Fibroblast of skin of scalp (primary cell): ENCODE measurements at places on chromosomes 3 and 15.

- DNase-seq, result peak; percentile 43
Observed at GRCh38 chr15:98875309-98875708, 132.3 kb downstream of the PGPEP1L start.

- no peak for DNase-seq
Observed at GRCh38 chr3:157026091-157026490, 133.9 kb downstream of the CCNL1 start.

- no peak for DNase-seq
Observed at GRCh38 chr3:127702151-127702578, 29.4 kb downstream of the ABTB1 start.

- DNase-seq, result peak; percentile 37
Observed at GRCh38 chr15:77168141-77168540, 97.2 kb upstream of the TSPAN3 start.

DNA sequence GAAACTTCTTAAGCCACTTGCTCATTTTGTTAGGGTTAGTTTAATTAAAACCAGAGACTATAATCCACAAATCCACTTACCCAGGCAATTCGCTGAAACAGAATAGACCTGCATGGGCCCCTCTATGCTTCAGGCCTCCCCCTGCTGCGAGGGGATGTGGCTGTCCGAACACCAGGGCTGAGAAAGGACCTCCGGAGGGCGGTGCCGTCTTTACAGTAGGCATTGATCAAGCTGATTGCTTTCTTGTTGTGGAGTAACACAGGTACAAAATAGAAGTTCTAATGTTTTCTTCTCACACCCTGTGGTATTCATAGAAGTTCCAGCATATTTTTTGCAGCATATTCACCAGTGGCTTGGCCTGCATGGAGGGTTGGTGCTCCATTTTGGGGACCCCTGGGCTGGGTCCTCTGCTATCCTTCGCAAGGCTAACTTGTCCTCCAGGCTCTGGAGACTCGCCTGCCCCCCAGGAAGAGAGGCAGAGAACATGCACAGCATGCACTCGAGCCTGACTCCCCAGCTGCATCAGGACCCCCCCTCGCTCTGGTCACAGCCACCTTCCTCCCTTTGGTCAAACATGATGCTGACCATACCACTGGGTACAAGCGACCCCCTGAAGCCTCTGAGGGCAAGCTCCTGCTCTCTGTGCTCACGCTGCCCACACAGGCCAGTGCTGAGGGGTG lies 55.3 kb downstream of the TPRA1 start:
- DNase-seq, result no peak

DNA sequence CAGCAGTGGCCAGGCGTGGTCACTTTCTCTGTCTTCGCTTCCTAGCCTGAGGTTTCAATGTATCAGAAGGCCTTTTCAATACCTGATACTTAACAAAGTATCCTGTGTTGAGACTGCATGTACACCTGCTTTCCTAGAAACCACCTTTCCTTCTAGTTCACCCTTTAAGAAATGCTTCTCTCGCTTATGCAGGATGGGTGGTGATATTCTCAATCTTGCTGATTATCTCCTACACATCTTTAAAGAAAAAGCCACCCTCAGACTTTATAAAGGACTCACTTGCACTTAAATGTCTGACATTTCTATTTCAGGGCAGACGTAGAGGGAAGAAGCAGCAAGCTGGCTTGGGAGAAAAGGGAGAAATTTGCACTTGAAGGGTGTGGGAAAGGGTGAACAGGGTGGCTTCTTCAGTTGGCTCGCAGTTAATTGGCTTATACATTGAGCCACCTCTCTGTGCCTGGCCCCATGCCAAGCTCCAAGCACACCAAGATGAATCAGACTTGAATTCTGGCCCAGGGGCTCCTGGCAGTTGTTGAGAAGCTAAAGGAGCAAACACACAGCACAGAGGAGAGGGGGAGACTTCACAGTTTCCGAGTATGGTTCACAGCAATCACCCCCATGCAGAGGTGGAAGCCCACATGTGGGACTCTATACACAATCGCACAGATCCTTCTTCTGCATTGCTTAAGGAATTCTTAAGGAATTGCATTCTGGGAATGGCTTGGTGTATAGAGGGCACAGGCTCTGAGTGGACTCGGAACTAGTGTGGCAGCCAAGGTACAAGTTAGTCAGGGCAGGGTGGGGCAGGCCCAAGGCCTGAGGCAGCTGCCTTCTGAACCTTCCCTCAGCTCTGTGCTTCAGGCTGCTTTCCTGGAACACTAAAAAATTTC lies 1.3 kb downstream of the ARL6IP5 start:
- peak; percentile 90 for DNase-seq

GRCh38 chr3:11565492-11565891 lies 78.2 kb downstream of the VGLL4 start:
- DNase-seq, result no peak

DNA sequence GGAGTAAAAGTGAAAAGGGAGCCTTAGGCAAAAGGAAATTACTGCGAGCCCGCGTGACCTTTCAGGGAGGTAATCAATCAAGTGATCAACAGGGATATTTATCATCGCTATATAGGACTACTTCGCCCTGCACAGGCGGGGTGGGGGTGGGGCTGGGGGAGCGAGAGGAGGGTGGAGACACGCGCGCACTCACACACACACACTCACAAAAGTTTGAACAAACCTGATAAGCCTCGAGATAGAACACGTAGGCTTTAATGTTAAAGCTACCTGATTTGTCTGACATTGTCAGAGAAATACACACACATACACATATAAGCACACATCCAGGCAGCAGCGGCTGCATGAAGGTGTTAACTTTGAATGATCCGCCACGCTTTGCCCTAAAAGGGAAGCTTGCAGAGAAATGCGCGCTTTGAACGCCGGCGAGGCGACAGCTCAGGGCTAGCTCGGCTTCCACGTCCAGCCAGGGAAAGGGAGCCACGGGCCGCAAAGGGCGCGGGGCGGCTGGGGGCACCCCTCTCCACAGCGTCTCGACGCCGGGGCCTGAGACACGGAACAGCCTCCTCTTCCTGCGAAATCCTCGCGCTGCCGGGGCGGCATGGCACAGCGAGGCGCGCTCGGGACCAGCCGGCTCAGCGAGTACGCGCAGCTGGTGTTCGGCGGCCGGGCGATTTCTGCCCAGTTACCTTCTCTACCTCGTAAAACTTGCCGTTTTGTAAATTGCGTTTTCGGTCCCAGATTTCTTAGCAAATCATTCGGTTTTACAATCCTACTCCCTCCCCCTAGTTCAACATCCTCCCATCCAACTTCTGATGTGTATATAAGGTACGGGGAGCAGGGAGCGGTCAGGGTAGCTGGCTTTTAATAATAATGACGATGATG lies 4.8 kb upstream of the MECOM start:
- no peak for DNase-seq

GRCh38 chr15:69116391-69116790 lies 44.0 kb upstream of the GLCE start:
- DNase-seq, result no peak

DNA sequence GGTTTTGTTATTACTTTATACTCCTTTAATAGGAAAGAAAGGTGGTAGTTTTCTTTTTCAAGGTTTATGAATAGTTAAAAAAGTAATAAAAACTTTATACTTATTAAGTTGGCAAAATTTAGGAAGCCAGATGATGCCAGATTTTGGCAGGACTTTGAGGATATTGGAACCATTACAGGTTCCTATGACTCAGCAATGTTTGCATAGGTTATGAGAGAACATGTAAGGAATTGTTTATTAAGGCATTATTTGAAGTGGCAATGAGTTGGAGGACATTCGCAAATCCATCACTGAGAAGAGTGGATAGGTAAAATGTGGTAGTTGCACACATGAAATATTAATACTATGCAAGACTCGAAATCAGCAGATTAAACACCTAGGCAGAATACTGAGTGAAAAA lies 29.9 kb downstream of the CDAN1 start:
- no peak for DNase-seq

DNA sequence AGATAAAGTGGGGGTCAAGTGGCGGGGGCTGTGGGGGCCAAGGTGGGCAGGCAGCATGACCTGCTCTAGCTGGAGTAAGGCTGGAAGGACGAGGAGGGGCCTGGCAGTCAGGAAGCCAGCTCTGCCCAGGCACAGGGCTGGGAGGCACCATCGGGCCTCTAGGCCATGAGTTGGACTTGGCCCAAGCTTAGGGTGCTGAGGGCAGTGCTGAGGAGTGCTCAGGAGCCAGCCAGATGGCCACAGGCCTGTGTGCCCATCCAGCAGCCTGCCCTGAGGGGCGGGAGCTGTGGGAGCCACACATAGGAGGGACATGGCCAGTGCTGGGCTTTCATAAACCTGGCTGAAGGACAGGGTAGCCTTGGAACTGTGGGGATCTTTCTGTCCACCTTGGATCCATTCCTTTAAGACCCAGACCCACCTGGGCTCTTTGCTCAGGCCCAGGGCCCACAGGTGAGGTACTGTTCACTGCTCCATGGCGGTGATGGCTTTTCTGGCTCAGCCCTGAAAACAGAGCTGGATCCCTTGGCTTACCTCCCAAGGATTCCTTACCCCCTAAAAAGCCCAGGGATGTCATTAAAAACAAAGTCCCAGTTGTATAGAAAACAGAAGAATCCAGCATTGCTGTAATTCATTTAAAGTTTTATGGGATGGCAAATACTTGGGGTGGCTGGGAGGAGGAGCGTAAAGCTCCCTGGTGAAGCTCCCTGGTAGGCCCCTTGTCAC lies 137.0 kb downstream of the DNAJB8 start:
- no peak for DNase-seq

DNA sequence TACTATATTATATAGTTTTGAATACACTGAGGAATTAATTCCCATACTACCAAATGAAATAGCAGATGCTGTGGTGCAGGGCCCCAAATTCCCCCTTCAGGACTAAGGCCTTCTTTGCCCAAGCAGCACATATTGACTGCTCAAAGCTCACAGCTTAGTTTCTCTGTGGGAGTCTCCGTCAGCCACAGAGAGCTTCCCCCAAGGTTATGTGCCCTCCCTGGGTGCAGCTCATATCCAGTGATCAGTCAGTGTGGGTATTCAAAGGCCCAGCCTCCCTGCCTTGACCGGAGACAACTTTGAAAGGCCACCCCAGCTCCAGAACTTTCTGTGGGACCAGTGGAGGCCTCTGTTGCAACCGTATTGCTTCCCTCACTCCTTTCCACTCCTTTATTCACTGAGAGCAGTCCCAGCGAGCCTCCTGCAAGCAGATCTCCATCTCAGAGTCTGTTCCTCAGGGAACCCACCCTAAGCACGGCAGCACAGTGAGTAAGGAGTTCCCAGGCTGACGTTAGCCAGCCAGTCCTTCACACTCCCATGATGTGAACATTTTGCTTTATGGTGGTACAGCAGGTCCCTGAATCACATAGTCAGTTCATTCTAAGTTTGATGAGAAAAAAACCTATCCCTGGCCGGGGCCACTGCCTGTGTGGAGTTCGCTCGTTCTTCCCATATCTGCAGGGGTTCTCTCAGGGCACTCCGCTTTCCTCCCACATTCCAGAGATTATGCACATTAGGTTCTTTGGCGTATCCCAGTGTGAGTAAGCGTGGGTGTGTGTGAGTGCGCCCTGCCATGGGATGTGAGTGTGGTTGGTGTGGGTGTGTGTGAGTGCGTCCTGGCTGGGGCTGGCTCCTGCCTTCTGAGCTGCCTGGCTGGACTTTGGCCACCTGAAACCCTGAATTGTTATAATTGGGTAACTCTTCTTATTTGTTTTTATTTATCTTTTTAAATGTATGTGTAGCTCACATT lies 64.4 kb upstream of the PPARG start:
- peak; percentile 76 for DNase-seq

- no peak for DNase-seq
Observed at GRCh38 chr3:83843716-83844115, 1115.1 kb upstream of the CADM2 start.

GRCh38 chr3:175073219-175073905 lies 214.2 kb downstream of the NAALADL2 start:
- no peak for DNase-seq

- no peak for DNase-seq
Observed at GRCh38 chr3:47376393-47376792, 4.4 kb upstream of the PTPN23 start.

GRCh38 chr15:60511351-60512031 lies 32.5 kb upstream of the ICE2 start:
- no peak for DNase-seq

GRCh38 chr3:53160061-53160659 lies 849 bp upstream of the PRKCD start:
- DNase-seq, result no peak

DNA sequence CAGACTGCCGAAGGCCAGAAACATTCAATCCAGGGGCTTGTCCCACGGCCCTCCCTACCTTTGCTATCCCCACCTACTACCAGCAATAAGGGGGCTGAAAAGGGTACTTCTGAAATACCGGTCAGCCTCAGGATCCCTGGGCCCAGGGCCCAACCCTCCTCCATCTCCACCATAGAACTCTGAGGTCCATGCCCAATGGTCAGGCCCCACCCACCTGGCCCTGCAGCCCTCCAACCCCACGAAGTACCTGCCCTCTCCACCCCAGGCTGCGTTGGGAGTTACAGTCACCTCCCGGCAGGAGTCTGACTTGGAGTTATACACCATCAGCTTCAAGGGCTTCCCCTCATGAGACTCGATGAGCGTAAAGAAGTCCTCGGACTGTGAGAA lies 6.9 kb downstream of the GORASP1 start:
- no peak for DNase-seq

GRCh38 chr3:128714887-128715491 lies 11.0 kb upstream of the RAB7A start:
- DNase-seq, result no peak

DNA sequence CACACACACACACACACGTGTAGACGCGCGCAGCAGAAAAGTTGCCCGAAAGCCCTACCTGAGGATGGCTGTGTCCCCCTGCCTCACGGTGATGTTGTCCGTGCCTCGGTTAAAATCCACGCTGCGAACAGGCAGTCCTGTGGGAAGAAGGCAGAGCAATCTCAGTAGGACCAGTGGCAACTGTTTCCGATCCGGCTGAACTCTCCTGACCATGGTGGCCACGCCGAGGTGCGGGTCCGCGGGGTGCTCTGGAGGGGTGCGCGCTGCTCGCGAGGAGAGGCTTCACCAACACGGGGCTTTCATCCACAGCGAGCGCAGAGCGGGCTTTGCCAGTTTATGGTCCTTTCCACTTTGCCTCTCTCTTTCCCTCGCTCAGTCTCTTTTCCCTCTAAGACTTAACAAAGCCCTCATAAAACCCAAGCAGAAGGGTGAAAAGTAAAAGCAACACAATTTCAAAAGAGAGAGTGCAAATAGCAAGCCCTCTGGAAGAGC lies 422 bp downstream of the LSAMP start:
- DNase-seq, result peak; percentile 15

GRCh38 chr3:54899273-54899672 lies 28.6 kb downstream of the LRTM1 start:
- no peak for DNase-seq

DNA sequence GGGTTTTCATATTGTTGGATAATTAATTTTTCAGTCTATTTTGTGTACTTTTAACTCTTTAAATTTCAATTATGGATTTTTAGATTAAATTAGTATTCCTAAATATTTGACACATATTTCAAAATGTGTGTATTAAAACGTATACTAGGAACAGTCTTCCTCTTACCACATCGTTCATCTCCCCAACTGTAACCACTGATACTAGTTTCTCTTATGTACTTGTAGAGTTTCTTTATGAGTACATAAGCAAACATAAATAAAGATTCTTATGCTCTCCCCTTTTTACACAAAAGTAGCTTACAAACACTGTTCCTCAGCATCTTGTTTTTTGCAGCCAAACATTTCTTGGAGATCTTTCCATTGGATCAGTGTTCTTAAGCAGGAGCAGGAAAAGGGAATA lies 45.9 kb downstream of the CMSS1 start:
- no peak for DNase-seq

- DNase-seq, result no peak
Observed at GRCh38 chr3:70996082-70996481, 587.4 kb downstream of the FOXP1 start.
